ENCODE measurements at places on chromosomes 4 and X.

GRCh38 chr4:38030023-38030422 is 69.8 kb downstream of the PTTG2 start:
- no peak for DNase-seq

DNA sequence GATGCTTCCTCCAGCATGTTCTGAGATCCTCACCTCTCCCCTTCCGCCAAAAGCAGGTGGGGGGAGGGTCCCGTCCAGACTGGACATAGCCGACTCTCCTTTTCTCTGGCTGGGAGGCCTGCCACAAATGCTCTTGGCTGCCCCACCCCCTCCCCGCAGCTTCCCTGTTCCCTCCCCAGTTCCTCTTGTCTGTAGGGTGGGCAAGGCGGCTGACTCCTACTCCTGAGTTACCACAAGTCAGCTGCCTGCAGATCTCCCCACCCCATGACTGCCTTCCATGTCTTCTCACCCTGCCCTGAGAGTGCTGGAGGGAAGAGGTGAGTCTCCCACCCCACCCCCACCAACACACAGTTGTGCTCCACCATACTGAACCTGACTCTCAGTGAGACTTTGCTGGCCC is 2.9 kb downstream of the ATP6AP1 start:
- no peak for DNase-seq

DNA sequence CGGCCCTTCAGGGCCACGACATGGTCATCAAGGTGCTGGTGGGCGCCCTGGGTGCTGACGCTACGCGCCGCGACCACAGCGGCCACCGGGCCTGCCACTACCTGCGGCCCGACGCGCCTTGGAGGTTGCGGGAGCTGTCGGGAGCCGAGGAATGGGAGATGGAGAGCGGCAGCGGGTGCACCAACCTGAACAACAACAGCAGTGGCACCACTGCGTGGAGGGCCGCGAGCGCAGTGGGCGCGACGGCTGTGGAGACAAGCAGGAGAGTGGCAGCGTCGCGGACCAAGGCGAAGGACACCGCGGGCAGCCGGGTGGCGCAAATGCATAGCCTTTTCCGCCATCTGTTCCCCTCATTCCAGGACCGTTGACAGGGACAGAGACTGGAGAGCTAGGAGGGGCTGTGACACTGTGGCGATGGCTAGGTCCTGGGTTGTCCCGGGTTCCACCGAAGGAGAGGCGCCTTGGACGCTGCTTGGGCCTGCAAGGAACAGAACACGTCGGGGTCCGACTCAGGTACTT is 919 bp downstream of the SOWAHD start:
- no peak for DNase-seq

DNA sequence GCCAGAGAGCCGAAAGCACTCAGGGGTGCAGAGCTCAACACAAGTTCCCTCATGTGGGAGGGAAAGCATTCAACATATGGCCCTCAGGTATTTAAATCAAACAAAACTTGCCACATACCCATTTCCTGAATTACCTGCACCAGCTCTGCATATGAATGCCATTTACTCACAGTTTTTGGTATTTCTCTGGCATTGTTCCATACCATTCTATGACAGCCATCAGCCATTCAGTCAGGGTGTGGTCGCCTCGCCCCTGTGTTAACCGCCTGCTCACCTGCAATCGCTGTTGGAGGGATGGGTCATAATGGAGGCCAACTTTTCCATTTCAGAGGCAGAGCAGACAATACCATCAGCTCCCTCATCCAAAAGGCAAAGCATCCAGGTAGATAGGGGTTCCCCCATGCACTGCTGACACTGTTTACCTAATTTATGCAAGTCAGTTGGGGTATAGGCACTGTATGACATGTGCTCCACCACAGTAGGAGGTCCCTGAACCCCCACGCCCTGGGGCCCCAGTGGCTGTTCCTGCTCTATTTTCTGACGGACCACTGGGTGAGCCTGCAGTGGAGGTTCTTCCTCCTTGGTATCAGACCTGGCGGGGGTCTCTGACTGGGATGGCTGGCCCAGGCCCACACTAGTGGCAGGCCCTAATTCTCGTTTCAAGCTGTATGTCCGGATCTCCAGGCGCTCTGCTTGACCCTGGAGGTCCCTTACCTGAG is 227.1 kb downstream of the ADGRL3 start:
- no peak for DNase-seq

GRCh38 chr4:146960634-146961033 is 15.0 kb upstream of the TTC29 start:
- DNase-seq = no peak

DNA sequence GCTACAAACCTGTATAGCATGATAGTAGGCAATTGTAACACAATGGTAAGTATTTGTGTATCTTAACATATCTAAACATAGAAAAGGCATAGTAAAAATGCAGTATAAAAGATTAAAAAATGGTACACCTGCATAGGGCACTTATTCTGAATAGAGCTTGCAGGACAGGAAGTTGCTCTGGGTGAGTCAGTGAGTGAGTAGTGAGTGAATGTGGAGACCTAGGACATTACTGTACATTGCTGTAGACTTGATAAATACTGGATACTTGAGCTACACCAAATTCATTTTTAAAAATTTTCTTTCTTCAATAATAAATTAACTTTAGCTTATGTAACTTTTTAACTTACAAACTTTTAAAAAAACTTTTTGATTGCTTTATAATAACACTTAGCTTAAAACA is 68.2 kb upstream of the MAML3 start:
- no peak for DNase-seq

DNA sequence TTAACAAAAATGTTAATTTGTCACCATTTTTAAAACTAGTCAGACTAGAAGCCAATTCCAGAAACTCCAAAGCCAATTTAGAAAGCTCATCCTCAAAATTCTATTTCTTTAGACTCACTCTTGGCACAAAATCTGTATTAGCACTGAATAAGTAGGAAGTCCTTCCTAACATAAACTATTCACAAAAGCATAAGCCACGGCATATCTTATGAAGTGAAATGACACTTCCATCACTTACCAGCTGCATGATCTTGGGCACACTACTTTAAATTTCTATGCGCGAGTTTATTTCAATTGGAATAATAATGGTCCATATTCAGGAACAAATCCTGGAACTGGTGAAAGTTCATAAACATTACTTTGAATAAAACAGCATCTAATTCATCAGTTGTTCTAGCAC is 1544.0 kb downstream of the TECRL start:
- DNase-seq = no peak

DNA sequence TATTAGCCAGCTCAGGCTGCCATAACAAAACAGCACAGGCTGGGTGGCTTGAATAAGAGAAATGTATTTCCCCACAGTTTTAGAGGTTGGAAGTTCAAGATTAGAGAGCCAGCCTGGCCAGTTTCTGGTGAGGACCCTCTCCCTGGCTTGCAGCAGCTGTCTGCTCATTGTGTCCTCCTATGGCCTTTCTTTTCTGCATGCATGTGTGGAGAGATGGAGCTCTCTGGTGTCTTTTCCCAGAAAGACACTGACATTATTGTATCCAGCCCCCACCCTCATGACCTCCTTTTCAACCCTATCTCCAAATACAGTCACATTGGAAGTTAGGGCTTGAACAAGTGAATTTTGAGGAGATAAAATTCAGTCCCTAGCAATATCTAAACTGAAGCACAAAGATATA is 263.8 kb upstream of the PABPC4L start:
- peak; percentile 3 for DNase-seq

DNA sequence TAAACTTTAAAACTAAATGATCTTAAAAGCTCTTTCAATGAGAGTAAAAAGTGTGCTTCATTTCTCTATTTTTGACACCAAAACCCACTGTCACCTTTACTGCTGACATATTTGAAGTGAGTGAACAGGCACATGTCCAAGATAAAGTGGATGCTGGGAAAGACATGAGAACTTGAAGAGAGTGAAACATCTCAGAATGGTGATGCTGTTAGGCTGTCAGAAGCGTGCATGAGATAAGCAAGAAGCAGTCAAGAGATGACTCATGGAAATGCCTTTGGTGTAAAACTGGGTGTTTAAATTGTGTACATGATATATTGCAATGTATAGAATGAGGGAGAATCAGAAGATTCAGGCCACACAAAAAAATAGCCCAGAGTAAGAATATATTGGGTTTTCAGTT is 21.8 kb upstream of the GBA3 start:
- DNase-seq = no peak

- peak; percentile 4 for DNase-seq
These were observed 177.3 kb downstream of the PABPC4L start for GRCh38 chr4:134024251-134024650.

GRCh38 chr4:100289946-100290345 is 99.7 kb upstream of the DDIT4L start:
- DNase-seq = no peak

DNA sequence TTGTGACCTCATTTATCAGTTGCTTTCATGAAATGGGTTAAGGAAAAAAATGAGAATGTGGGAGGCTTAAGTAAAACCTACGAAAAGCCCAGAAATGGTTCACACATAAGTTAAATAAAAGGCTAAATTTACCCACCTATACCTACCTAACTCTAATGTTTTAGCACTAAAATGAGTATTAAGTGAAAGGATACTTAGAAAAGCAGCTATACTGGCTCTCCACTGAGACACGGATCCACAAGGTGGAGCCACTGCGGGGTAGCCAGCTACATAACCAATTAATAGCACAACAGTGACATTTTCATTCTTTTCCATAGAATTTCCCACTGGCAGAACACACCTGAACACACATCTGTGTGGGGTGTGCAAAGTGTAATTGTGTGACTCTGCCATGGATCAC is 101.9 kb downstream of the MAML3 start:
- peak; percentile 15 for DNase-seq

- no peak for DNase-seq
These were observed 133.1 kb downstream of the KDR start for GRCh38 chr4:54992266-54992665.

- no peak for DNase-seq
These were observed 449.8 kb upstream of the SMIM31 start for GRCh38 chr4:164304101-164304639.

DNA sequence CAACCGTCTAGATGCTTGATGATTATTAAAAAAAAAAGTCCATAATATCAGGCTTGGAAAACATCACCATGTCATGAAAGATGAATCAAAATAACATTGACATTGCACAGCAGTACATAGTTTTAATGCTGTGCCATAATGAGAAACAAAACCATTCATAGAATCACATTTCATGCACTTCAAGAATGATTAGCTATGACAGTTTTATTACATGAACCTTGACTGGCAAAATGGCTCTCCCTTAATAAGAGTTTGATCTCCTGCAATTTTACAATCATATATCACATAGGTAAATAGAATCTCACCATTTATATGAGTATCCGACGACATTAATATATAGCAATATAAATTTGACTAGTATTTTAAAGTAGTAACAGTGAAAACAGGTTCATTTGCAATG is 49.8 kb downstream of the TECRL start:
- no peak for DNase-seq

DNA sequence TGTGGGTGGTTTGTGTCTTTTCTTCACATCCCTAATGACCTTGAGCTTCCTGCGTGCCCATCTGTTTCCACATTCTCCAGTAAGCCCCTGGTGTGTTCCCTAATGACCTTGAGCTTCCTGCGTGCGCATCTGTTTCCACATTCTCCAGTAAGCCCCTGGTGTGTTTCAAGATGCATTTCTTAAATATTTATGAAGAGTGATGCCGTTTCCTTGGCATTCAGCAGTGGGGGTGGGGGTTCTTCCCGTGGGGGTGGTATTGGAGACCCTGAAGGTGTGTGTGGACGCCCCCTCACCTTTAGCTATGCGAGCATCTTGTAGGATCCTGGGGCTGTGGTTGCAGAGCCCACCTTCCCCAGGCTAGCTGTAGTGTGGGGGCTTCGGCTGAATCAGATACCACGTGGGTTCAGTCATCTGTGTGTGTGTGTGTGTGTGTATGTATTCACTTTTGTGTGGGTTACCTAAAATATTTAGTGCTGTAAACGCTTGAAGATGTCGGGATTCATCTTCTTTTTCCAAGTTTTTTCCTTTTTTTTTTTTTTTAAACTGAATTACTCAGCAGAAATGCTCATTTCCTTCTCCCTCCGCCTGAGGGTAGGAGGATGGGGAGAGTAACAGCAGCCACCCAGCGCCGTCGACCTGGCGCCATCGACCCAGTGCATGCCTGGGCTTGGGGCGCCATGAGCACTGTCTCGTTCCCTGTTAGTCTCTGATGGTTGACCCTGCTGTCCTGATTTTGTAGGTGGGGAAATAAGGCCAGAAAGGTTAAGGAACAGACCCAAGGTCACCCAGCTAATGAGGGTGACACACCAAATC is 9.9 kb downstream of the NSG1 start:
- no peak for DNase-seq

- DNase-seq = no peak
These were observed 40.5 kb upstream of the SLC2A9 start for GRCh38 chr4:10061650-10062415.

- DNase-seq = no peak
These were observed 9.6 kb upstream of the CCDC149 start for GRCh38 chr4:24922416-24922815.

DNA sequence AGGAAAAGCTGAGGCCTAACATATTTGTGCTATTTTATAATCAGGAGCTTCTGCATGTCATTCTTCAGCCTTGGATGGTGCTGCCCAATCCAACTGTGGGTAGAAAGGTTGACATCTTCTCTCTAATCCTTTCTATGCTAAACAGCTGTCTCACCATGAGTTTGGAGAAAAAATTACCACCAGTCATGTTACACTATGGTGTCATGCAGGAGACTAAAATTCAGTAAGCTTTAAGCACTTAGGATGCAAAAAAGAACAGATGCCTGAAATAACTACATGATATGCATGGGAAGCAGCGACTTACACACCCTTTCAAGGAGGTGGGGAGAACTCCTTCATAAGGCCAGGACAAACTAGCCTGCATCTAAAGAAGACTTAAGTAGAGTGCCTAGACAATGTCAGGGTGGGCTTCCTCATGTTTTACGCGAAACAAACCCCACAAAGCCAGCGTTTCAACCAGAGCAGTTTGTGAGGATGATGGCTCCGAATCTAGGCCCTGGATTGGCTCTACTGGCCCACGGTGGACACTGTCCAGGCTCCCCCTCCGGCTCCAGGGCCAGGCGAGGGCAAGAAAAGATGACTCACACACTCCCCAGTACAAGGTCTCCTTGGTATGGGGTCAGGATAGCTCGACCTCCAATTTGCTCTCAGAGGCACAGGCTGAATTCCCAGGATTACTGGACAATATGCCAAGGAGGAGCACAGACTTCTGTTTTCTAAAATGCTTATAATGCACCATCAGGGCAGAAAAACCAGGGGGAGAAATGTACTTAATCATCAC is 45.1 kb downstream of the STX18 start:
- no peak for DNase-seq

DNA sequence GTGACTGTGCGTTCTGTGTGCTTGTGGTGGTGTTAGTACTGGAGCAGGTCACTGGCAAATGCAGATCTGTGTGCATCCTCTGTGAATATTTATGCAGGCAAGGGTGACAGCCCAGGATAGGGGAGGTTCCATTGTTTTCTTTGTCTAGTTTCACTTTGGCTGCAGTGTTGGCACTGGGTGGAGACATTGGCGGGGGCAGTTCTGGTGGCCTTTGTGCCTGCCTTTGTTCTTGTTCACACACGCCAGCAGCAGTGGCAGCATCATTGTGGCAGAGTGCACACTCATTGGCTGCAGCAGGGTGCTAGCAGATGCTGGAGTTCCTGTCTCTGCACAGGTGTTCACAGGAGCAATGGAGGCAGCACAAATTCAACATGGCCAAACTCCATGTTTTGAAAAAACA is 495.3 kb downstream of the UBE2NL start:
- no peak for DNase-seq

Measured in endothelial cell (in vitro differentiated cells).